ENCODE measurements at places on chromosomes 12 and 14. TPM values are rescaled to one million over a fixed set of nuclear protein-coding genes. Genes with fewer than 3 reads are reported as not detected.
A peak's percentile ranks its signal among the peaks of the same experiment; 100 is the strongest.

Gene GLIPR1
- total RNA-seq = 91.4 TPM

Gene KLRC3
- total RNA-seq = not detected

Gene TXNRD1
- 47.7 TPM for total RNA-seq

Gene KRT8
- total RNA-seq = not detected

Gene TECPR2
- 12.7 TPM for total RNA-seq

Gene POLE2
- 1.6 TPM for total RNA-seq

Gene ITGA5
- total RNA-seq = 57.4 TPM

Gene CCDC177
- total RNA-seq = not detected

Gene FSCB
- total RNA-seq = not detected

Gene TMCC3
- 0.32 TPM for total RNA-seq

- DNase-seq = no peak
- no peak overlapping the region for H3K27ac ChIP-seq
- no peak overlapping the region for H3K4me3 ChIP-seq
- H3K4me1 ChIP-seq = no peaks in the 10 kb centered on the region
- no peaks in the 10 kb centered on the region for H3K27me3 ChIP-seq
- no peaks in the 10 kb centered on the region for H3K36me3 ChIP-seq
Observed at GRCh38 chr12:82522762-82523161, 163.9 kb upstream of the TMTC2 start.

DNA sequence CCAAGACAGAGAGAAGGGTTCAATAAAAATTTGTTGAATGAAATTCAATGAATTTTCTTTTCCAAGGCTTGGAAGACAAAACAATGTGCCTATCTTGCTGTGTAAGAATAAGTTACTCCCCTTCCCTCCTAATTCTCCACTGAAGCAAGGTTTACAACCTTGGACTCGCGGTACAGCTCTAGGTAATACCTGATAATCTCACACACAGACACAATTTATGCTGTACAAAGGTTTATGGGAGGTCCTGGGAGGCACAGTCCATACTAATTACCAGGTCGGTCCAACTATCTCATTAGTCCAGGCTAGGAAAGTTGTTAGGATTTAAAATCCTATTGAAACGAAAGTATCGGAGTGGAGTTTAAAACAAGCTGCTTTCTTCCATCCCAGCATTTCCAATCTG, 42.6 kb downstream of the NELL2 start:
- H3K4me1 ChIP-seq = peaks cover under 1% of the 10 kb centered on the region
- H3K27me3 ChIP-seq = no peaks in the 10 kb centered on the region
- no peak overlapping the region for H3K27ac ChIP-seq
- no peak overlapping the region for H3K4me3 ChIP-seq

GRCh38 chr12:54370171-54370730, 6.0 kb upstream of the GPR84 start:
- peaks cover 12% of the 10 kb centered on the region for H3K4me1 ChIP-seq
- H3K27me3 ChIP-seq = peaks cover 6% of the 10 kb centered on the region
- no peak overlapping the region for H3K4me3 ChIP-seq
- H3K27ac ChIP-seq = no peak overlapping the region

DNA sequence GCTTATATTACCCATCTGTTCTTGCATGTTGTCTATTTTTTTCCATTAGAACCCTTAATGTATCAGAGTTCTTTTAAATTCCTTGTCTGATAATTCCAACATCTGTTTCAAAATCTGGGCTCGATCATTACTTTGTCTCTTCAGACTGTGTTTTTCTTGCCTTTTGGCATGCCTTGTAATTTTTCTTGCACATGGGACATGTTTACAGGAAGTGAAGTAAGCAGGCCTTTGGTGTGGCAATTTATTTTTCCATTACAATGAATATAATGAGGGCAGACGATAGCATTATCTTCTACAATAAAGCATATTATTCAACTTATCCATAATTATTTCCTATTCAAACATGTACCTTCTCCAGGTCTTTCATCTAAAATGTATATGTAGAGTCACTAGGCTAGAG, 48.3 kb downstream of the STXBP6 start:
- no peaks in the 10 kb centered on the region for H3K4me1 ChIP-seq
- H3K36me3 ChIP-seq = no peaks in the 10 kb centered on the region
- H3K27me3 ChIP-seq = peaks cover 2% of the 10 kb centered on the region

- H3K4me1 ChIP-seq = peaks cover 18% of the 10 kb centered on the region
- no peaks in the 10 kb centered on the region for H3K36me3 ChIP-seq
- no peak overlapping the region for H3K4me3 ChIP-seq
- H3K27me3 ChIP-seq = peaks cover 39% of the 10 kb centered on the region
Observed at GRCh38 chr12:54021432-54022013, 6.7 kb upstream of the HOXC6 start.

- no peaks in the 10 kb centered on the region for H3K36me3 ChIP-seq
- H3K27me3 ChIP-seq = peaks cover 4% of the 10 kb centered on the region
- no peak within 1 kb of the TSS for H3K4me3 ChIP-seq
Observed at GRCh38 chr12:51848326-51848727, at the start of gene FIGNL2. Gene FIGNL2 (minus strand): TSS chr12:51848718. CDS start chr12:51822413, 26,305 bp downstream.

GRCh38 chr12:104591257-104591885, 134.6 kb downstream of the CHST11 start:
- H3K4me1 ChIP-seq = peaks cover 9% of the 10 kb centered on the region
- DNase-seq = no peak
- no peaks in the 10 kb centered on the region for H3K27me3 ChIP-seq
- H3K36me3 ChIP-seq = peaks cover 6% of the 10 kb centered on the region

- H3K36me3 ChIP-seq = no peaks in the 10 kb centered on the region
- H3K4me1 ChIP-seq = no peaks in the 10 kb centered on the region
- no peaks in the 10 kb centered on the region for H3K27me3 ChIP-seq
- H3K27ac ChIP-seq = no peak overlapping the region
Observed at GRCh38 chr12:20282401-20282800, 85.9 kb upstream of the PDE3A start.

DNA sequence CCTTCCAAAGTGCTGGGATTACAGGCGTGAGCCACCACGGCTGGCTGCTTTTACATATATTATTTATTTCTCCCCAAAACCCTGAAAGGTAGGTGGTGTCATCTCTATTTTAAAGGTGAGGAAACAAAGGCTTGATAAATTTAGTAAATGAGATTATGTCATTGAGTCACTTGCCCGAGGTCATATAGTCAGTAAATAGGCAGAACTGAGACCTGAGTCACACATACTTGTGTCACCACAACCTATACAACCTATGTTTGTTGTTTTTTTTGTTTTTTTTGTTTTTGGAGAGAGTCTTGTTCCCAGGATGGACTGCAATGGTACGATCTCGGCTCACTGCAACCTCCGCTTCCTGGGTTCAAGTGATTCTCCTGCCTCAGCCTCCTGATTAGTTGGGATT, 12.8 kb downstream of the TSFM start:
- peaks cover 66% of the 10 kb centered on the region for H3K36me3 ChIP-seq
- DNase-seq = no peak
- no peak overlapping the region for H3K27ac ChIP-seq
- H3K27me3 ChIP-seq = no peaks in the 10 kb centered on the region

- peaks cover 69% of the 10 kb centered on the region for H3K4me1 ChIP-seq
- H3K27me3 ChIP-seq = no peaks in the 10 kb centered on the region
- peaks cover 4% of the 10 kb centered on the region for H3K36me3 ChIP-seq
- peak overlapping the region; percentile 81 for H3K4me3 ChIP-seq
- DNase-seq = no peak
- peak overlapping the region; percentile 97 for H3K27ac ChIP-seq
Observed at GRCh38 chr12:47819138-47819895, 386 bp downstream of the HDAC7 start.

GRCh38 chr12:52195065-52195730, 3.4 kb upstream of the KRT80 start:
- DNase-seq = no peak
- H3K4me3 ChIP-seq = no peak overlapping the region
- H3K4me1 ChIP-seq = no peaks in the 10 kb centered on the region

GRCh38 chr12:103677341-103677740, 90.3 kb downstream of the STAB2 start:
- no peaks in the 10 kb centered on the region for H3K4me1 ChIP-seq
- no peak overlapping the region for H3K4me3 ChIP-seq
- H3K36me3 ChIP-seq = no peaks in the 10 kb centered on the region
- no peak overlapping the region for H3K27ac ChIP-seq
- no peak for DNase-seq

- peak; percentile 12 for DNase-seq
- H3K4me3 ChIP-seq = peak overlapping the region; percentile 58
- peaks cover 66% of the 10 kb centered on the region for H3K4me1 ChIP-seq
- no peaks in the 10 kb centered on the region for H3K36me3 ChIP-seq
Observed at GRCh38 chr14:65850429-65851135, 438.1 kb downstream of the FUT8 start.

GRCh38 chr12:94327809-94328208, 131.9 kb downstream of the CEP83 start:
- H3K27ac ChIP-seq = no peak overlapping the region
- H3K36me3 ChIP-seq = peaks cover 14% of the 10 kb centered on the region
- no peak overlapping the region for H3K4me3 ChIP-seq
- no peaks in the 10 kb centered on the region for H3K27me3 ChIP-seq

- H3K4me3 ChIP-seq = no peak overlapping the region
- H3K4me1 ChIP-seq = peaks cover 36% of the 10 kb centered on the region
- DNase-seq = no peak
- H3K27me3 ChIP-seq = peaks cover 27% of the 10 kb centered on the region
- H3K27ac ChIP-seq = no peak overlapping the region
Observed at GRCh38 chr12:1531153-1531653, 63.2 kb downstream of the FBXL14 start.

DNA sequence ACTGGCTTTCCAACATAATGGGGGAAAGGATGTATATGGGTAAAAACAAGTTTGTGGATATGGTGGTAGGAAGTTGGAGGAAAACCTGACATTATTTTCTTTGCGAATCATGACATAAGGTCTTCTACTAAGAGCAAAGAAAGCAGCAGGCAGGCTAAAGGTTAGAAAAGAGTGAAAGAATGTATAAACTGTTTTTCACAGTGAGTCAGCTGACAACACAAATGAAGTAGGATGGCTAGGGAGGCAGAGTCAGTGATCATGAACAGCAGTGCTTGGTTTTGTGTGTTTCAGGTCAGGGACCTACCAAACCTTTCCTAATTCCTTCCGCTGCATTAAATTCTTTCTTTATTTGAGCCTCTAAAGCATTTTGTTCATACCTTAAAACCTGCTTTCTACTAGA, 46.3 kb upstream of the CATSPERB start:
- H3K4me1 ChIP-seq = no peaks in the 10 kb centered on the region
- H3K27me3 ChIP-seq = no peaks in the 10 kb centered on the region
- no peak overlapping the region for H3K4me3 ChIP-seq
- peaks cover 28% of the 10 kb centered on the region for H3K36me3 ChIP-seq

- no peak overlapping the region for H3K27ac ChIP-seq
- H3K4me3 ChIP-seq = no peak overlapping the region
- no peaks in the 10 kb centered on the region for H3K27me3 ChIP-seq
- no peaks in the 10 kb centered on the region for H3K36me3 ChIP-seq
Observed at GRCh38 chr14:86852530-86852929, 1140.5 kb downstream of the GALC start.

DNA sequence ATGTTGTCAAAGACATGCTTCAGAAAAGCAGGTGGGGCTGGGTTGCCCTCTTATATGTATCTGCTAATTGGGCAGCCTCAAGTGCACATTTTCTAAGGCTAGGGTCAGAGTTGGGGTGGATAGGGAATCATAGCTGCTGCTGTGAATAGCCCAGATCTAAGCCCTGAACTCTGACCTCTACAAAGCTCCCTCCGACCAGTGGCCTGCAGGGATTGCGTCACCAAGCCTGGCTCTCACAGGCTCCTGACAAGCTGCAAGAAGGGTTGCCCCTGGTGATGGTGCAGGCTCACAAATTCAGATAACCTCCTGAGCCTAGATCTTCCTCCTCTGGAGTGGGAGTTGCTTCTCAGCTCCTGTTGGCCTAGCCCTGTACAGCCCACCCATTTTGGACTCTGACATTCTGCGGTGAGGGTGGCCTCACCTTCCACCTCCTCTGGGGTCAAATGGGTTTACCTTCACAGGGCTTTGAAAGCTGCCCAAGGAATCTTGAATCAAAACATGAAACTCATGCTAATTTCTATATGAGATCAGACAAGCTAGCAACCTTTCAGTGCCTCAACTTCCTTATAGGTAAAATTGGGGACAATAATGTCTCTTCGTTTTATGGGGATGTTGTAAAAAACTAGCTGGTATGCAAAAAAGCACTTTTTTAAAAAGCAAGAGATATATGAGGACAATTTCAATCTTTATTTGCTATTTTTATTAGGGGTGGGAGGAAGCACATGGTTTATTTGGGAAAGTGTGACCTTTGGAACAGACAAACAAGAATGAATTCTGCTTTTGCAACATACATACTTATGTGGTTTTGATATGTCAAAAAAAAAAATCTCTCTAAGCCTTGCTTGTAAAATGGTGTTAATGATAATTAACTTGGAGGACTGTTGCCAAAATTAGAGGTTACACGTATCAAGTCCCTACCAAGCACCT, 4.9 kb upstream of the SUSD6 start:
- no peak overlapping the region for H3K4me3 ChIP-seq
- no peak overlapping the region for H3K27ac ChIP-seq
- H3K4me1 ChIP-seq = peaks cover 18% of the 10 kb centered on the region
- DNase-seq = no peak
- no peaks in the 10 kb centered on the region for H3K27me3 ChIP-seq

- DNase-seq = peak; percentile 63
- H3K27me3 ChIP-seq = peaks cover 4% of the 10 kb centered on the region
- peaks cover 9% of the 10 kb centered on the region for H3K4me1 ChIP-seq
- peak overlapping the region; percentile 68 for H3K27ac ChIP-seq
- peaks cover 12% of the 10 kb centered on the region for H3K36me3 ChIP-seq
Observed at GRCh38 chr14:61750708-61751474, 11.3 kb upstream of the SNAPC1 start.

DNA sequence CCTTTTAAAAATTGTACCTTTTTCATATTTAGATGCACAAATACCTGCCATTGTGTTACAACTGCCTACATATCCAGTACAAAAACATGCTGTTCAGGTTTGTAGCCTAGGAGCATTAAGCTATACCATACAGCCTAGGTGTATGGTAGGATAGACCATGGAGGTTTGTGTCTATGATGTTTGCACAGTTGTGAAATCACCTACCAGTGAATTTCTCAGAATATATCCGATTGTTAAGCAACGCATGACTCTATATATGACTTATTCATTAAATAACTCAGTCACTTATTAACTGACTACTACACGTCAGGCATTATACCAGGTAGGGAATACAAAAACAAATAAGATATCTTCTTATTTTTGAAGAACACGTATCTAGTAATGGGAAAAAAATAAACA, 26.2 kb upstream of the ETNK1 start:
- no peaks in the 10 kb centered on the region for H3K36me3 ChIP-seq
- no peak for DNase-seq
- no peaks in the 10 kb centered on the region for H3K27me3 ChIP-seq
- no peak overlapping the region for H3K4me3 ChIP-seq

DNA sequence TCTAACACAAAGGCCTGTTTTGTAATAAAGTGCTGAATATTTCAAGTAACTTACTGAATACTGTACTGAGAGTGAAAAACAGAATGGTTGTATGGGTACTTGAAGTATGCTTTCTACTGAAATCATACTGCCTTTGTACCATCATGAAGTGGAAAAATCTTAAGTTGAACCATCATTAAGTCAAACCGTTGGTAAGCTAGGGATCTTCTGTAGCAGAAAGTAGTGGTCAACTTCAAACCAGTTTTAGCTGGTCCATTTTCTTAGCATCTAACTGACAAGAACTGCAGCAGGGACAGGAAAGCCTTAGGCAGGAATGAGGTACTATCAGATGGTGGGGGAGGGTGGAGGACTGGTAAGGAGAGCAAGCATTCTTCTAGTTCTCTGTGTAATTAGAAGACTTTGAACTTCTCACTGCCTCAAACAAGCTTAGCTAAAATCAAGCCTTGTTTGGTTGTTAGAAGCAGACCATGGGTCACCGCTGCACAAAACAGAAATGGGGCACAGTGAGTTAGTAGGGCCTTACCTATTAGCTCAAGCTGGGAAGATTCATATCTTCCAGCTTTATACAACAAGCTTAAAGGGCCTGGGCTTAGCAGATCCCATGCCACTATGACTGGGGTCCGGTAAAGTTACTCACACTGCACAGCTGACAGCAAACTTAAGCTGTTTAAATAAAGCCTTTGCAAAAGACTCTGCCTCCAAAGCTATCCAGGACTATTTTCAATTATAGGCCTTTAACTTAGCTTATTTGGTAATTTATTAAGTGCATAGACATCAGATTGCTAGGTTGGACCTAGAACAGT, 73.8 kb downstream of the ACADS start:
- no peaks in the 10 kb centered on the region for H3K4me1 ChIP-seq
- no peak for DNase-seq
